ENCODE measurements at places on chromosomes 5 and 9. TPM values are rescaled to one million over a fixed set of nuclear protein-coding genes. Genes with fewer than 3 reads are reported as not detected.

GRCh38 chr5:142685418-142686209 is at the start of gene FGF1:
TSS of gene FGF1 (minus strand) at chr5:142686090. CDS start at chr5:142614127, 71,963 bp downstream.
- DNase-seq: no peak

Gene ST8SIA4
- 0.29 TPM for polyA plus RNA-seq

DNA sequence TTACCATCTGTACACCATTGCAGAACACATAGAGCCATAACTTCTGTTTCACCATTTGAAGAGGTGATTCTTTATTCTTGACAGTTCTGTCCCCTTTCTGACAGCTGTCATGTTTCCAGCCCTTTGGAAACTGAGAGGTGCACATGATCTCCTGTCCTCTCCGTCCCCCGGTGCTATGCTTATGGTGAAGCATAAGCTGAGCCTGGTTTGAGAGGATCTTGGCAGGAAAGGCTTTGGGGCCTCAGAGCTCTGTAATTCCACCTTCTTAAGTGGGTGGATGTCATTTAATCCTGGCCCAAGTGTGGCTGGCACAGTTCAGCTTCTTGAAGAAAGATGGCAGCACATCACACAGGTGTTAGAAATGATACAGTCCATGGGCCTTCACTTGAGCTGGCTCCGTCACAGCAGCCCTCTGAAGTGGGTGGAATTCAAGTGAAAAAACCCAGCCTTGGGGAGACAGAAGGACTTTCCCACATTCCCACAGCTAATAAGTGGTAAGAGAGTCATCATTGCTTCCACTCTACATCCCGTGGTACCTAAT is 30.7 kb upstream of the GRPEL2 start:
- no peak for DNase-seq

DNA sequence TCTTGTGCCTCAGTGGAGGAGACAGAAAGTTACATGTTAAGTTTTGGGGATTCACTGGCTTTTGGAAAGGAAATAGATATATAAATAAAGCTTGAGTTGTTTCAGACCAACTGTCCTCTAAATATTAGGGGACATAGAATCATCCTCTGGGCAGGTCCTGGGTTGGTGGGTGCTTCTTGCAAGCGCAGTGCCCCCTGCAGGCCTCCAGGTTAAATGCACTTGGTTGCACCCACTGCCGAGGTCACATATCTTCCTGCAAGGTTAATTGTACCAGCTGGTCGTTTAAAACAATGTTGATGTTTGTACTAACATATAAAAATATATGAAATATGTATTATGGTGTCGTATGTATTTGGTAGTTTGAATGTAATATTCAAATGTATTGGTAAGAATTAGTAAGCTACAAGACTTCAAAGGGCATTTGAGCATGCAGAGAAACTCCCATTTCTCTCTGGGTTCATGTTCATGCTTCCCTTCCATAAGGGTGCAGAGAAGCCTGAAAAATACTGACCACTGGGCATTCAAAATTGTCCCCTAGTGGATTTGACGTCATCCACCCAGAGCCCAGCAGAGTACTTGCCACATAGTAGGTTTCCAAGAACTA is 87.0 kb downstream of the ZNF618 start:
- peak; percentile 54 for DNase-seq

DNA sequence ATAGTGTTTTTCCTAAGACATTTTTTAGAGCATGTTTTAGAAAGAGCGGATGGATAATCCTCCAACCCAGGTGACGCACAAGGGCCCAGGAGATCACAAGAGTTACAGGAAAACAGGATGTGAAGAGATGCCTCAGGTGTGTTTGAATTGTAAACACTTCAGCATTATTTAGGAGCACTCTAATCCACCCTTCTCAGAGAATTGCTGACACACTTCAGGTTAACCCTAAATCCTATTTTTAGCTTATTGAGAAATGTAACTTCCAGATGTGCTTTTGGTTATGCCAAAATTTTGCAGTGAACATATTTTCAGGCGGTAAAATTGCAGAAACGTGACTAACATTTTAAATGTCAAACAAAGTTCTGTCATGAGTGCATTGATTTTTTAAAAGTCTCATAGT is 755.4 kb upstream of the CTNND2 start:
- DNase-seq: no peak

Gene SPIN1
- polyA plus RNA-seq: 9.2 TPM

DNA sequence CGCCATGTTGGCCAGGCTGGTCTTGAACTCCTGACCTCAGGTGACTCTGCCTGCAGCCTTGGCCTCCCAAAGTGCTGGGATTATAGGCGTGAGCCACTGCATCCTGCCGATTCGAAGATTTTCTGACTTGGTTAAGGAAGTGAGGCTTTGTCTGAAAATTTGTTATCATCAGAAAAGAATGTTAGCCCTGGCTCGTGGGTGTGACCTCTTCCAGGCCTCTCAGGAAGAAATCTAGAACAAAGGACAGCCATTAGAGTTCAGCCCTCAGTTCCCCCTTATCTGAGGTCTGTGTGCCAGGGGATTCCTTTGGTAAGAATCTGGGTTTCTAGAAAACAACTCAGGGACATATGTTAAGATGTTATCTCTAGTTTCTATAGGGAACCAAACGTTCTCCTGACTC is 6.2 kb downstream of the OR2S2 start:
- no peak for DNase-seq

GRCh38 chr9:136697146-136697820 is 10.0 kb upstream of the AGPAT2 start:
- DNase-seq: no peak

DNA sequence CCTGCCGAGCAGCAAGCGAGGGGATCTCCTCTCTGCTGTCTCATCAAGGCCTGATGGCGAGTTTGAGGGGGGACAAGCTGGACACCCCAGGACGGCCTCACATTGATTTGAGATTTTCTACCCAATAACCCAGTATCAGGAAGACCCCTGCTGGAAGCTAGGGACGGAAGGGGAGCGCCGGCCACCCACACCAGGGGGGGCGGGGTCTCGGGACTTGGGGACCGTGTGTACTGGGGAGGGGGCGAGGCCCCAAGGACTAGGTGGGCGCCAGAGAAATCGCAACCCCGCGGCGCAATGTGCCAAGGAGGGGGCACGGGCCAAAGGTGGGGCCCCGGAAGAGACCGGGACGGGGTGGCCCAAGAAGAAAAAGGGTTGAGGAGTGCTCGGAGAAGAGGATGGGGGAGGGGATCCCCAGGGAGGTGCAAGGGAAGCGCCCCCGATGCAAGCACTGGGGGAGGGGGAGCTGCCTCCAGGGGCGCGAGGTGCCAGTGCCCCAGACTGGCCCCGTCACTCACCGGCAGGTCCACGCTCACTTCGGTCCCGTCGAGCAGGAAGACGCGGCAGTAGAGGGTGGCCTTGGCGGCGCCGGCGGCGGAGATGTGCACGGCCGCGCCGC is 1.1 kb downstream of the EPB41L4B start:
- no peak for DNase-seq

Gene PCDHA5
- 0.01 TPM for polyA plus RNA-seq

All from psoas muscle (tissue), 8 donors.